ENCODE measurements at places on chromosomes 4 and X.

DNA sequence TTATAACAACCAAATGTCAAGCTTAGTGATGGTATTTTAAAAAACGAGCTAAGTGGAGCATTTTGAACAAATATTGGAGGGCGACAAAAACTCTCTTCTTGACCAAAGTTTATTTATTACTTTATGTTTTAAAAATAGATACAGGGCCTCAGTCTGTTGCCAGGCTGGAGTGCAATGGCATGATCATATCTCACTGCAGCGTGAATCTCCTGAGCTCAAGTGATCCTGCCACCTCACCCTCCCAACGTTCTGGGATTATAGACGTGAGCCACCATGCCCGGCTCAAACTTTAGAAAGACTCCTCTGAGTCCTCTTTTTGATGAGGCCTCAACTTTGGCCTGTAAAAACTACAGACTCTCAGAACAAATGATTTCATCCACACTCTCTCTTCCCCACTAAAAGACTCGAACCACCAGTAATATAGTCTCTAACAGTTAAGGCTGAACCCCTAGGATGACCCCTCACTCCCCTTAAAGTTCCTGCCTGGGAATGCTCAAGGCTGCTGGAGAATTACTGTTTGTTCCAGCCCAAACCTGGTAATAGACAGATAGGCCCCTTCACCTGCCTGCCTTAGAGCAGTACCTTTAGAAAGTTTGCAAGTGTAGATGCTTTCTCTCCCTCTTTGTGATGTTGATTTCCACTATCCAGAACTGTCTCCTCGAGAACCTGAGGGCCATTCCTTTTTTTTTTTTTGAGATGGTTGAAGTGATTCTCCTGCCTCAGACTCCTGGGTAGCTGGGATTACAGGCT, 55.3 kb upstream of the HPSE start:
- DNase-seq: no peak

DNA sequence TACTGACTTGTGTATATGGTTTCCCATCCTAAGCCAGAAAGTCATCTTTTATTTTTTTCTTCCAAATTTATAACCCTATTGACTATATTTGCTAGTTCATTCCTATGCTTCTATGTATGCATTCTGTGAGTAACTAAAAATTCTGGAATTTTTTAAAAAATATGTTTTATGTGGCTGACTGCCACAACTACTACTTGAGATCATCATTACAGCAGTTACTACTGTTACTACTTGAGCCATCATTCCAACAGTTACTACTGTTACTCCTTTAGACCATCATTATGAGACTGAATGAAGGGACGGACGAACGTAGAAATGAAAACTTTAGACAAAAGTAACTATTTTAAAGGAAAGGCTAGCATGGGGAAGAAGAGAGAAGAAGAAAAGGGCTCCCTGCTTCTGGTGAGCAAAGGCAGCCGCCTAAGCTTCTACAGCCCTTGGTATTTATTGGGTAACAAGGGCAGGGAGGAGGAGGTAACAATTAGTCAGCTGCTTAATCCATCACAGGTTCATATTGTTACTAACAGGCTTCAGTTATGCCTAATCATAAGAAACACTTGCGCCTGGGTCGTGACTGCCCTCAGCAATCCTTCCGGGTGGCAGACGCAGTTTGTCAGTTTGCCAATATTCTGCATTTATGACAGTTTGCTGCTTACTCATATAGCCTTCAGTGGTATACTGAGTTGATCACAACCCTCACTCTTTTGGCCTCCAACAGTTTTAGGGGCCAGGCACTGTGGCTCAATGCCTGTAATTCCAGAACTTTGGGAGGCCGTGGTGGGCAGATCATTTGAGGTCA, 80.4 kb downstream of the PDLIM5 start:
- no peak for DNase-seq

GRCh38 chr4:53141308-53141707, 224.6 kb downstream of the SCFD2 start:
- DNase-seq: no peak

GRCh38 chr4:15691346-15692135, 9.9 kb downstream of the FAM200B start:
- no peak for DNase-seq

DNA sequence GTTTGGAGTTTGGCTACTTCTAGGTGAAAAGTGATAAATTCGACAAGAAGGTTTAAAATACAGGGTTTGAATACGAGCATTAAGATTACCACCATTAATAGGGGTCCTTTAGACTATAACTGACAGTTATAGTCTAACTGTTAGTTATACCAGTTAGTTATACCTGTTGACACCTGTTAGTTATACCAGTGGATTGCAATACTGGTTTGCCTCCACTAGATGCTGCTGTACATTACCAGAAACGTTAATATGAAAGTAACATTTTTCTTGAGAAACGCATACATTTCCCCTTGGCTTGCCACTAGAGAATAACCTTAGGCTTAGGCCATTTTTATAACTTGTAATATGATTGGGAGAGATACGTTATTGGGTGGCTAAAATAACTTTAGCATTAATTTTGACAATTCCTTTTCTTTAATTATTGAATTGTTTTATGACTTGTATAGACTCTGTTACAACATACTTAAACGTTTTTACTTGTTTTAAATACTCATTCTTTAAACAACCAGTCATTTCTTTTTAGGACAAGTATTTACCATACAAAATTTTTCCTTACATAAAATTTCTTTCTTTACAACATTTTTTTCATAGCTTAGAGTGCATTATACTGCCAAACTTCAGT, 911.2 kb downstream of the FSTL5 start:
- DNase-seq: no peak

GRCh38 chr4:169241464-169241863, 29.3 kb downstream of the SH3RF1 start:
- DNase-seq: no peak

- DNase-seq: no peak
Observed at GRCh38 chr4:25367004-25367621, 9.9 kb upstream of the ANAPC4 start.

DNA sequence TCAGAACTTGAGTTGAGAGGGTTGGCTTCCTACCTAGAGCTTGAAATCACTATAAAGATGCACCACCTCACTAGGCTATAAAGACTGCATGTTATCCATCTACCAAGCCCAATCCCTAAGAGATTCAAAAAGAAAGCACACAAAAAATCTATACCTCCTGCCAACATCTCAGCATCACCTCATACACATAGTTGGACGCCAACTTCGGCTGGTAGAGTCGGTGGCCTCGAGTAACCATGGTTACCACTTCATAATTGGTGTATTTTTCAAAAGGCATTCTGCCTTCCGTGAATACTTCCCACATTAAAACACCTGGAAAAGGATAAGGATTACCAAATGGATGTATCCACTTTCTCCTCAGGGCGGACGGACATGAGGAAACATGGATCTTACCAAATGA, 4.5 kb upstream of the TXK start:
- DNase-seq: peak; percentile 6

DNA sequence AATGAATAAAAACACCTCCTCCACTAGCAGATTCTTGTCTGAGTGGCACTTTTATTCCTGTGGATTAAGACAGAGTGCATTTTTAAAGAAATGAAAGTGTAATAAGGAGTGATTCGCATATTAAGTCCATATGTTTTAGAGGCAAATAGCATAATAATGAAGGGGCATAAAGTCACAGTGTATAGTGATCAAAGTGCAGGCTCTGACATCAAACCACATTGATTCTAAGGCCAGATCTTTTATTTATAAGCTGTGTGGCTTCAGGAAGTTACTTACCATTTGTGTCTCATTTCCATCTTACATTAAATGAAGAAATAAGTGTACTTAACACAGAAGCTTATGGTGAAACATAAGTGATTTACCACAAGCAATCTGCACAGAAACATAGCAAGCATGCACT, 332.8 kb downstream of the GASK1B start:
- no peak for DNase-seq

GRCh38 chr4:138235419-138235952, 6.7 kb downstream of the SLC7A11 start:
- no peak for DNase-seq

DNA sequence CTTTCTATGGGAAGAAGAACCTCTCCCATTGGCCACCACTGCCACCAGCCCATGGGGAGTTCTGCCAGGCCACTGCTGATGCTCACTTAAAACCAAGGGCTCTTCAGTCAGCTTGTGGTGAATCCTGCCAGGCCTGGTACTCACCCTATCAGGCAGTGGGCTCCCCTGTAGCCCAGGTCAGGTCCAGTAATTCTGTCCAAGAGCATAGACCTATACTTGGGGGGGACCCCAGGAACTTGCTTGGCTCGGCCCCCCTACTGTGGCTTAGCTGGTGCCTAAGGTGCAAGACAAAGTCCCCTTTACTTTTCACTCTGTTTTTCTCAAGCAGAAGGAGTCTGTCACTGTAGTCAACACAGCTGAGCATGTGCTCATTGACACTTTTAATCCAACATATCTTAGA, 1012.2 kb downstream of the PCDH19 start:
- DNase-seq: no peak

GRCh38 chr4:17232566-17233253, 279.2 kb downstream of the QDPR start:
- DNase-seq: no peak

DNA sequence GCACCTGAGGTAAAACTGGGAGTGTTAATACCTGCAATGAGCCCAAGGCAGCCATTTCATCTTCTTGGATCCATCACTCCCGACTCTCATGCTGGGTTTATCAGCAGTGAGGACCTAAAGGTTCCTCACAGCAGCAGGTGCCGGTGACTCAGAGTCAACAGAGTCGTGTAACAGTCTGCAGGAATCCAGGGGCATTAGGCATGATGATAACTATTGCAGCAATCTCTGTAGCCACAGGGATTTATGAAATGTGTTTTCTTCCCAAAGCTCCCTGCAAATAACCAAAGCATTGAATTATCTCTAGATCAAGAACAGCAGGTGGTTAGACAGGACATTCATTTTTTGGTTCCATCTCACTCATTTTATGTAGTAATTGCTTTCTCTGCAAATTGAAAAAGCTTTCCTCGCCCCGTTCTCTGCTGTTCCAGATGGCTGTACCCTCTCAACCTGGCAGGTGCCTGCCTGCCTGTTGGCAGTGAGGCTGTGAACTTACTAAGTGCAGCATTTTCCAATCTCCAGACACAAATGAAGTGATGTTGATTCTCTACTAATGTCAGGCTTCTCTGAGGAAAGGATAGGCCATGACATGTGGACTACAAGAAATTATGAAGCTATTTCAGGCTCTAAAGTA, 48.1 kb upstream of the TSPAN7 start:
- no peak for DNase-seq

DNA sequence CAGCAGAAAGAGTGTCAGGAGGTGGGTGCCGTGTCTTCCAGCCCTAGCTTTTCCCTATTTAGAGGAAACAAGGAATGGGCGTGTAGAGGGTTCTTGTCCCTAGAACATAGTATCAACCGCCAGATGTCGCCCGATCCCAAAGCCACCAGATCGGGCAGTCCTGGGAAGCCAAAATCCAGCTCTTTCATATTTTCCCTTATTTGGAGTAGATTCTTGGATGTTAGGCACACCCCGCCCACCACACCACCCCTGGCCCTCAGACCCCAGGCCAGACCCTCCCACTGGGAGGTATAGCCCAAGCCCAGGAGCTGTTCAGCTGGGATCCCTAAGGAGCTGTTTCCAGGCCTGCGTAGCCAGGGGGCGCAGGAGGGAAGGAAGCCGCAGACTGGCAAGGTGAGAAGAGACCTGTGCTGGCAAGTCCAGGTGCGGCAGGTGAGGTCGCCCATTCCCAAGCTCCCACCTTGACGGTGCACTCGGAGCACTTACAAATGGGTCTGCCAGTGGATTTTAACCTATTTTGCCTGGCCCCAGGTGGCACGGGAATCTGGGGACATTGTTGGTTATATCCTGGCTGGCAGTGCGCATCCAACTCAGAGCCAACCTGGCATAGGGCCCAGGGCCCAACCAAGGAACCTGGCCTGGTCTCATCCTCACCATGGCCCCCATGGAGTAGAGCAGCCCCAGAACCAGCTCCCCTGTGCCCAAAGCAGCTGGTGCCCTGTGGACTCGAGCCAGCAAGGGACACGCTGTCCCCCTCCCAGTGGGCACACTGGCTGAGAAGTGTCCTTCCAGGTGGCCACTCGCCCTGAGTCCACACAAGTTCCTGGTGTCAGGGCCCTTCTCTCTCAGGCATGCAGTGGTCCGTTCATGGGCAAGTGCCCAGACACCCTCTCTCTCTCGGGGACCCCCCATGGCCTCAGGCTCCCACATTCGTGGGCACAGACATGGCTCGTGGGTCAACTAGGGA, 811 bp downstream of the FLNA start:
- no peak for DNase-seq

- DNase-seq: no peak
Observed at GRCh38 chr4:35506161-35506560, 738.2 kb downstream of the ARAP2 start.

- DNase-seq: no peak
Observed at GRCh38 chrX:132968296-132968949, 10.0 kb upstream of the HS6ST2 start.

- no peak for DNase-seq
Observed at GRCh38 chr4:109999585-109999912, 86.9 kb downstream of the EGF start.

- no peak for DNase-seq
Observed at GRCh38 chrX:56284269-56284668, 52.1 kb downstream of the KLF8 start.

- no peak for DNase-seq
Observed at GRCh38 chr4:71473541-71474240, 134.9 kb downstream of the SLC4A4 start.

GRCh38 chrX:117987373-117987772, 129.2 kb downstream of the KLHL13 start:
- no peak for DNase-seq

DNA sequence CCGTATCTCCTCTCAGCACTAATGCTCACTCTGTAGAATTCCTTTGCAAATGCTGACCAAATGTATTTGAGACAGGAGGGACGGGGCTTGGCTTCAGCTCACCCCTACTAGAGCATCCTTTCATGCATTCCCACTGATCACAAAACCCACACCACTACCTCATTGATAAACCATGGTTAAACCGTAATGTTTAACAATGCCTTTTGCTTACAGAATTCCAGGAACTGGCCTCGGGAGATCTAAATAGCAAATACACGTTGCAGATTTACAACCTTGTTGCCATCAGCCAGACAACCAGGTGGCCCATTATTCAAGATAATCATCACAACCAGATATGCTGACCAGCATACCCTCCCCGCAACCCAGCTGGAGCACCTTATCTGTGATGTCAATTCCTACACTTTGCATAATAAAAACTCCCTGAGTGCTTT, 391.9 kb downstream of the KCTD8 start:
- no peak for DNase-seq

DNA sequence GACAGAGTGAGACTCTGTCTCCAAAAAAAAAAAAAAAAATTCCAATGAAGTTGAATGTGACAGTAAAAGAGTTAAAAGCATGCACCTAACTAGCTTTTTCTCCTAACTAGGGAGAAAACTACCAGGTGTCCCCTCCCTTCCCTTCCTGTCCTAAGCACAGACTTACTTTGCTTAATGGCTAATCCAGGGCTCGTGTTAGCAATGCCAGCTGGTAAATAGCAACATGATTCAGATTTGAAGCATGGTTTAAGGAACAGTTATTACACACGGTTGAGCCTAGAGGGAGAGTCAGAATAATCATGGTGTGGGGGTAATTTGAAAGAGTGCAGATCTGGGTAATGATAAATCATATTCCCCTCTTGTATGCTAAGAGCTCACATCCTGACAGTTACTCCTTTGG, 338.3 kb downstream of the STIM2 start:
- DNase-seq: no peak

- peak; percentile 9 for DNase-seq
Observed at GRCh38 chrX:71053217-71053621, 14.9 kb downstream of the SNX12 start.

Data from central memory CD4-positive, alpha-beta T cell (primary cell).